ENCODE measurements at places on chromosomes 3 and 15.
A peak's percentile ranks its signal among the peaks of the same experiment; 100 is the strongest.

DNA sequence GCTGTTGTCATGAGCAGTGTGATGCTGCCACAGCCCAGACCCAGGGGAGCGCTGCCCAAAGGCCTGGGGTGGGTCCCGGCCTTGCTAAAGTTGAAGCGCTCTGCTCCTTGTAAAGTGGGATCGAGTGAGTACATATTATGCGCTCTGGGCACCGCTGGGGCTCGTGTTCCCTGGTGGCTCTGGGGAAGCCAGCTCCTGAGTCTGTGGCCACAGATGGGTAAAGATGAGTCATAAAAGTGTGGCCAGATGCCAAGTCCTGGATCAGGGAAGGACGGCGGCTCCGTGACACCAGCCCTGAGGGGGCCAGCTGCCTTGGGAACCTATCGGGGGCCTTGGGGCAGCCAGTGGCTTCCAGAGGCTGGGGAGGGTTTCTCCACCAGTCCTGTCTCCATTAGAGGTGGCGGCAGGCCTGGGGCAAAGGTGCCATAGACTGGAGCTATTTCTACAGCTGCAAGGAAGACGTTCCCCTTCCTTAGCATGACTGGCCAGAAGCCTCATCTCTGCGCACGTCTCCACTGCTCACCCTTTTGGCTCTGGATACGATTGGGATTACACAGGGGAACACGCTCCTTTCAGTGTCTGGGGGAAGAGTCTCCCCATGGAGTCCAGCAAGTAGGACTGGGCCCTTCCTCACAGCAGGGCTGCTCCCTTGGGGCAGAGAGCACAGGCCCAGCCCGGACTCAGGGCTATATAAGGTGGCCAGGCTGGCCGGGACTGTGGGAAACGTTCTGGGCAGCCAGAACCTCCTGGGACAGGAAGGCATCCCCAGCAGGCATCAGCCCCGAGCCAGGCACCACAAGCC is 1.2 kb upstream of the ITIH4 start:
- no peak overlapping the region for H3K27ac ChIP-seq
- no peak overlapping the region for H3K4me3 ChIP-seq
- no peaks in the 10 kb centered on the region for H3K36me3 ChIP-seq
- no peak for DNase-seq
- no peaks in the 10 kb centered on the region for H3K4me1 ChIP-seq

DNA sequence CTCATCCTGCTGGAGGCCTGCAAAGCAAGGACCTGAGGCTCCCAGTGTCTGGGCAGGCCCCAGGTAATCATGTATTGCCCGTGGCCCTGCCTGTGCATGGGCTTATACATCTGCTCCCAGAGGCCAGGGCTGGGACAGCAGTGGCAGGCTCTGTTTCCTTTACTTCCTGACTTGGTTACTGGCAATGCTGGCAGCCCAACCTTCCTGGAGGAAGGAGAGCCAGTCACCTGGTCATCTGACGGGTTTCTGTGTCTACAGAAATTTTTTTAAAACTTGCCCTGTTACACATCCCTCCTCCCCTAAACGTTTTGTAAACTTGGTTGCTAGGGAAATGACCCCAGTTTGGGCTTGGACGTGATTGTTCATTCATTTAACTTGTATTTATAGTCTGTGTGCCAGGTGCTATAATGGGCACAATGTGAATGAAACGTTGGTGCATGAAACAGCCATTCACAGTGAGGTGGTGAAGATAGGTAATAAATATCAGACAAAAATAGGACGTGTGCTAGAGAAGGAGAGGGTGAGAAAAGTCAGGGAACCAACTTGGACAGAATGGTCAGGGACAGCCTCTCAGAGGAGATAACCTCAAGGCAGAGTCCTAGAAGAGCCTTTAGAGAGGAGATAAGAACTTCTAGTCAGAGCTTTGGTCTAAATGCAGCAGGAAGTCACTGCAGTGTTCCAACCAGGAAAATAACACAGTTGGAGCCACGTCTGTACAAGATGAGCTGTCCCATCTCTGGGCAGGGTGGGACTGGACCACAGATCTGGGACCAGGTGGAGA is 14.1 kb downstream of the TEX264 start:
- peaks cover 78% of the 10 kb centered on the region for H3K4me1 ChIP-seq
- H3K27ac ChIP-seq = peak overlapping the region; percentile 97
- no peaks in the 10 kb centered on the region for H3K27me3 ChIP-seq
- no peak for DNase-seq
- H3K4me3 ChIP-seq = peak overlapping the region; percentile 76

- no peak for DNase-seq
- H3K27me3 ChIP-seq = no peaks in the 10 kb centered on the region
- H3K27ac ChIP-seq = no peak overlapping the region
- no peak overlapping the region for H3K4me3 ChIP-seq
Measured at GRCh38 chr3:99330924-99331532, 307.4 kb upstream of the COL8A1 start.

DNA sequence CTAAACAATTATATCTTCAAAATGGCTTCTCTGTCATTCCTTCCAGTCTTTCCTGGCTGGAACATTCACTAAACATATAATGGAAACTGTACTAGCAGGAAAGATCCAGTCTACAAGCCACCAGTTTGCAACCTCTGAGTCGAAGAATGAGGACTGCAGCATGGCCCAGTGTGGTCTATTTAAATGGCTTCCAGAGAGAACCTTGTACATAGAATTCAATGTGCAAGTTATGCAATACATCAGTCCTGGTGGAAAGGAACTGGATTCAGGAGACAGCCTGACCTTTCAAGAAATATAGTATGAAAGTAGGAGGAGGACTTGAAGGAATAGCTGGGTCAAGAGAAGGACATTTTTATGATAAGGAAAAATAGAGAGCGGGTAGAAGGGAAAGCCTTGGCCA is 49.9 kb downstream of the NEK10 start:
- H3K27me3 ChIP-seq = no peaks in the 10 kb centered on the region
- no peak for DNase-seq
- H3K4me1 ChIP-seq = no peaks in the 10 kb centered on the region
- no peak overlapping the region for H3K4me3 ChIP-seq
- no peaks in the 10 kb centered on the region for H3K36me3 ChIP-seq

DNA sequence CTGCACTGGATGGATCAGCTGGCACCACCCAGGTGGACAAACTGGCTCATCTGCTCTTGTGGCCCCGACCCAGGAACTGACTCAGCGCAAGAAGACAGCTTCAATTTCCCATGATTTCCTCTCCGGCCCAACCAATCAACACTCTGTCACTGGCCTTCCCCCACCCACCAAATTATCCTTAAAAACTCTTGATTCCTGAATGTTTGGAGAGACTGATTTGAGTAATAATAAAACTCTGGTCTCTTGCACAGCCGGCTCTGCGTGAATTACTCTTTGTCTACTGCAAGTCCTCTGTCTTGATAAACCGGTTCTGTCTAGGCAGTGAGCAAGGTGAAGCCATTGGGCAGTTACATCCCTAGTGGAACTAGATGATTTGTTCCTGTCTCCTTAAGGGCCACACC is 16.1 kb downstream of the BDH1 start:
- H3K4me3 ChIP-seq = no peak overlapping the region
- no peak for DNase-seq
- no peaks in the 10 kb centered on the region for H3K36me3 ChIP-seq
- no peak overlapping the region for H3K27ac ChIP-seq

DNA sequence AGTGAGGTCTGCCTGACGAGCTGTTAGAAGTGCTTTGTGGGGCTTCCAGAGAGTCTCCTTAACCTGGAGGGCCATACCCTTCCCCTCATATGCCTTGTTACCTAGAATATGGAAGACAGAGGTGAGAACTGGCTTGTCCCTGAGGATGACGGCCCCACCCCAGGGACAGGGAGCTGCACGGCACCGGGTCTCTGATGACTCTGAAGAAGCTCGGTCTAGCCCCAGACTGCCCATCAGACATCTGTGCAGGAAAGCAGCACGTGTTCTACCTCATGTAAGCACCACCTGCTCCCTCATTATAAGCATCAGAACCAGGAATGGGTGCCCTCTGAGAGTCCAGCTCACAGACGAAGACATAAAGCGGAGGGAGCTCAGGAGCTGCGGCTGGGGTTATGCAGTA is 18.0 kb downstream of the MYO5C start:
- DNase-seq = no peak
- no peak overlapping the region for H3K27ac ChIP-seq
- H3K36me3 ChIP-seq = no peaks in the 10 kb centered on the region
- no peaks in the 10 kb centered on the region for H3K4me1 ChIP-seq
- H3K27me3 ChIP-seq = no peaks in the 10 kb centered on the region
- no peak overlapping the region for H3K4me3 ChIP-seq

DNA sequence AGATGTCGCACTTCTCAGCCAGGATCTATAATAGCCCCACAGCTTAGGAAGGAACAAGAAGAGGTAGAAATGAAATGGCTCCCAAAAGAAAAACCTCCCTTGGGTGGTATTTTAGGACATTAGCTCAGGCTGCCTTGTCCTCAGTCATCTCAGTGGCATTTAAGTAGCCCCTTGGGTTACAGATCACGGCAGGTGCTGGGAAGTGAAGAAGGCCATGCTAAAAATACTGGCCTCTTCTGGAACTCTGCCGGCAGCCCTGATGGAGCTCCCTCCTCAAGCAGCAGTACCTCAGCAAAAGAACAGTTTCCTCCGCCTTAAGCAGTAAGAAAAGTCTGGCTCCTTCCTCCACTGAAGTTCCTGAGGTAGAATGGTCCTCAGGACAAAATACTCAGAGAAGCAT is 7.3 kb upstream of the TPM1 start:
- no peak overlapping the region for H3K27ac ChIP-seq
- no peaks in the 10 kb centered on the region for H3K4me1 ChIP-seq
- H3K36me3 ChIP-seq = no peaks in the 10 kb centered on the region
- H3K4me3 ChIP-seq = no peak overlapping the region

DNA sequence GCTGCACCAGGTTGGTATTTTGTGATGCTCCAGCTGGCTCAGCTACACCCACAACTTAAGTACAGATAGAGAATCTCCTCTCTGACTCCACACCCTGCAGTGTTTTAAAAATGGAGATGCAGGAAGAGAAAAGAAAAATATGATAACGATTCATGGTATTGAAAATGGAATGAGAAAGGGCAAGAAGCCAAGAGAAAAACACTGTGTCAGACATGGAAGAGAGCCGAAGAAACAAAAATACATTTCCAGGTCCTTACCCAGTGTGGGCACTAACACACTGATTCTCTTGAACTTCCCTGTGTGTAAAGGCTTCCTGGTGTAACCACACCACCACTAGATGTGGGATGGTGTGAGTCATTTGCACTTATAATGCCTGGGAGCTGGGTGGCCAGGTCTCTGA is 93.1 kb downstream of the GMPS start:
- H3K4me3 ChIP-seq = no peak overlapping the region
- H3K36me3 ChIP-seq = peaks cover 5% of the 10 kb centered on the region
- no peaks in the 10 kb centered on the region for H3K27me3 ChIP-seq
- DNase-seq = no peak
- no peaks in the 10 kb centered on the region for H3K4me1 ChIP-seq

DNA sequence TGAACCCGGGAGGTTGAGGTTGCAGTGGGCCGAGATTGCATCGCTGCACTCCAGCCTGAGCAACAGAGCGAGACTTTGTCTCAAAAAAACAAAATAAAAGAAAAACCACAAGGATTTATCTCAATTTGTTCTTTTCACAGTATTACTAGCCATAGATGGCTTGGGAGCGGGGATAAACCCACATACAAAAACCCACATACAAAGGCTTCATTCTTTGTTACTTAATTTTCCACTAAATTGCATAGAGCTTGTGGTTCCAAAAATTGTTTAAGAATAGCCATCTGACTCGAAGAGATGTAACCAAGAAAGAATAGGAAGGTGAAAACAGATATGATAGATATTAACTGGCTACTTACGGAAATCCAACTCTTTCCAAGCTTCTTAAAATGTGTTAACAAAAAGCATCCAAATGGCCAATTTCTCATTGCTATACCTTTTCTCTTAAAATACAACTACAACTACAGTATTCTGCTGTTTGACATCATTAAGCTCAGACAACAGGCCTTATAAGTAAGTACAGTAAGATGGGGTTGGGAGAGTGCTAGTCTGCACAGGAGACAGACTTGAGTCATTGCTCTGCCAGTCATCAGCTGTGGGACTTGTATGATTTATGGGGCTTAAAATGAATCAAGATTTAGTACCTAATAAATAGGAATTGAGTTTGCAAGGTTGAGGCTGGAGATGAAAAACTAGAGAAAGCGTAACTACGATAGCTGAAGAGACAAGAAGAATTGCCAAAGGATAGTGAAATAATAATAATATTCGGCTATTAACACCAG is 96.6 kb upstream of the PLXND1 start:
- no peak overlapping the region for H3K27ac ChIP-seq
- H3K4me1 ChIP-seq = no peaks in the 10 kb centered on the region
- H3K4me3 ChIP-seq = no peak overlapping the region
- no peak for DNase-seq

GRCh38 chr15:51861557-51862359 is 32.3 kb downstream of the TMOD3 start:
- H3K4me1 ChIP-seq = peaks cover 23% of the 10 kb centered on the region
- H3K27me3 ChIP-seq = no peaks in the 10 kb centered on the region
- peaks cover 34% of the 10 kb centered on the region for H3K36me3 ChIP-seq
- no peak overlapping the region for H3K27ac ChIP-seq

GRCh38 chr3:69715204-69715603 is 24.1 kb upstream of the MITF start:
- H3K4me3 ChIP-seq = no peak overlapping the region
- no peaks in the 10 kb centered on the region for H3K4me1 ChIP-seq
- no peak overlapping the region for H3K27ac ChIP-seq
- H3K27me3 ChIP-seq = peaks cover 9% of the 10 kb centered on the region

DNA sequence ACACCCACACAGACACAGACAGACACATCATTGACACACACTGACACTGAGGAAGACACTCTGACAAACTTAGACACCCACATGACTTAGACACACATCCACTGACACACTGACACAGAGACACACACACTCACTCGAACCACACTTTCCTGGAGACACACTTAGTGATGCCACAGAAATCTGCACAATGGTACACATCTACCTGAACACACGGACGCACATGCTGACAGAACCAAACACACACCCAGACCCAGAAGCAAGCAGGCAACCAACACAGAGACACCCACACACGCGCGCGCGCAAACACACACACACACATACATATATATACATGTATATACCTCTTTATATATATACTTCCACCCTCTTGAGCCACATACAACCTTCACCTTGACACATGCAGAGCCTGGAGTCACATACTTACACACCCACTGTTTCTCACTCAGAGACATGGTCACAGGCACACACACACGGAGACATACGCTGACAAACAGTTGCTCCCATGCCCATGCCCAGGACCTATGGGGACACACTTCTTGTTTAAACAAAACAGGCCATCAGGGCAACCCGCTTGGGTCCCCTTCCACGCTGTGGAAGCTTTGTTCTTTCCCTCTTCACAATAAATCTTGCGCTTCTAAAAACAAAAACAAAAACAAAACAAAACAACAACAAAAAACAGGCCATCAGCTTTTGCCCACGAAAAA is 913 bp upstream of the SCN5A start:
- no peaks in the 10 kb centered on the region for H3K4me1 ChIP-seq
- no peaks in the 10 kb centered on the region for H3K36me3 ChIP-seq
- no peak overlapping the region for H3K27ac ChIP-seq
- peaks cover 18% of the 10 kb centered on the region for H3K27me3 ChIP-seq
- DNase-seq = no peak

All from naive B cell (primary cell).